Calu3 (cell line): ENCODE measurements at places on chromosomes 2 and 18. TPM values are rescaled to one million over a fixed set of nuclear protein-coding genes. Genes with fewer than 3 reads are reported as not detected.

GRCh38 chr2:824954-825353 lies 125.7 kb upstream of the SNTG2 start:
- no peaks in the 10 kb centered on the region for H3K4me1 ChIP-seq
- no peak overlapping the region for H3K27ac ChIP-seq
- H3K36me3 ChIP-seq = no peaks in the 10 kb centered on the region

The COL4A4 gene
- total RNA-seq = 17.2 and 19.4 TPM in 2 replicates

DNA sequence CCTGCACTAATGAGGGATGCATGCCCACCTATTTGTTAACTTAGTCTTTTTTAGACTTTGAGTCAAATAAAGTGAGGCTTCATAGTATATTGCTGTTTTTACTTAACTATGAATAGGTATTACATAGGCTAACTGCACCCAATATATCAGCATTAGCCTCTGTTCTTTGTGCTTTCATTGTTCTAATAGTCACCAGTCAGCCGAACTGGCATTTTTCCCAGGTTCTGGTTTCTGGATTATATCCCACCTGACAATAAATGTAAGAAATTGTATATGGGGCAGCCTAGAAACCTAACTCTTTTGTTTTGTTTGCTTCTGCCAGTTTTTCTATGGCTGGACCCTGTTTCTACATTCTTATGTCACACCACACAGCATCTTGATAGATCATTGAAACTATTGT lies 1672.4 kb upstream of the LRRTM1 start:
- no peak overlapping the region for H3K27ac ChIP-seq
- no peak overlapping the region for H3K4me3 ChIP-seq
- no peaks in the 10 kb centered on the region for H3K36me3 ChIP-seq
- no peaks in the 10 kb centered on the region for H3K4me1 ChIP-seq
- H3K27me3 ChIP-seq = no peaks in the 10 kb centered on the region

DNA sequence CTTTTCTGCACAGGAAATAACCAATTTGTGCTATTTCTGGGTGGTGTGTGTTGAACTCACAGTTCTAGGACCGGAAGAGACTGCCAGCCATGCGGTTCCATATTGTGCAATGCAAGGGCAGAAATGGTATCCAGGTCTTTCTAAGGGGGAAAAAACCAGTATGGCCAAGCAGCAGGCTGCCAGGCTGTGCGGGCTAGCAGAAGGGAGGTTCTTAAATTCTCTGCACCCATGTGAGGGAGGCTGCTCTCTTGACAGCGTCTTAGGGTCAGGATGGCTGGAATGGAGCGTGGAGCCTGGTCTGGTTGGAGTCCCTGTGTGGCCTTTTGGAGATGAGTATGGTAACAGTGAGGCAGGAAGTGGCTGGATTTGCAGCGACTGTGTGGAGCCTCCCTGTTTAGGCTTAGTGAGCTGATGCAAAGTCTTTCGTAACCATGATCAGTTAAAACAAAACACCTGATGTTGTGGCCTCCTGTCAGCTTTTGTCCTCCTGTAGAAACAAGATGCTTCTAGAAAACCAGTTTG lies 52.6 kb downstream of the NCK2 start:
- H3K36me3 ChIP-seq = peaks cover 5% of the 10 kb centered on the region
- no peak overlapping the region for H3K4me3 ChIP-seq
- no peaks in the 10 kb centered on the region for H3K27me3 ChIP-seq
- peaks cover 30% of the 10 kb centered on the region for H3K4me1 ChIP-seq

- peaks cover 11% of the 10 kb centered on the region for H3K4me1 ChIP-seq
- no peak overlapping the region for H3K4me3 ChIP-seq
- H3K27me3 ChIP-seq = no peaks in the 10 kb centered on the region
- no peak for DNase-seq
- H3K36me3 ChIP-seq = no peaks in the 10 kb centered on the region
- H3K27ac ChIP-seq = no peak overlapping the region
Measured at GRCh38 chr18:35050705-35051195, 9.5 kb downstream of the MAPRE2 start.

DNA sequence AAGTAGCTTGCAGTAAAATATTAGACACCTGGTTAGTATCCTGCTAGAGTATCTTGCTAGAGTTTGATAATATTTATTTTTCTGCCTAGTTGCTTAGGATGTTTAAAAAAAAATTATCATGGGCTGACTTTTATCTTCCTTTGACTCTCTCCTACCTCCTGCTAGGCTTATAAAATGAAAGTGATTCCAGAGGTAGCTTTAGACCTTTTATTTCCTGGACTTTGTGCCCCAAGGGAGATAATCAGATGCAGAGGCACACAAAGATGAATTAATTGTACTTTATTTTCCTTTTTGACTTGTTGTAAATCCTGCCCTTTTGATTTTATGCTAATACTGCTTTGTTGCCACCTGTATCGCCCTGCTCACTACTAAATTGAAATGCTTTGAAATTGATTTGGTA lies 130.7 kb downstream of the WDSUB1 start:
- H3K27me3 ChIP-seq = no peaks in the 10 kb centered on the region
- H3K4me1 ChIP-seq = peaks cover 13% of the 10 kb centered on the region
- H3K4me3 ChIP-seq = peak overlapping the region; percentile 2

- no peaks in the 10 kb centered on the region for H3K4me1 ChIP-seq
- DNase-seq = no peak
- H3K27ac ChIP-seq = no peak overlapping the region
- H3K36me3 ChIP-seq = no peaks in the 10 kb centered on the region
- H3K4me3 ChIP-seq = no peak overlapping the region
- H3K27me3 ChIP-seq = no peaks in the 10 kb centered on the region
Measured at GRCh38 chr2:3962719-3963118, 259.3 kb downstream of the DCDC2C start.

DNA sequence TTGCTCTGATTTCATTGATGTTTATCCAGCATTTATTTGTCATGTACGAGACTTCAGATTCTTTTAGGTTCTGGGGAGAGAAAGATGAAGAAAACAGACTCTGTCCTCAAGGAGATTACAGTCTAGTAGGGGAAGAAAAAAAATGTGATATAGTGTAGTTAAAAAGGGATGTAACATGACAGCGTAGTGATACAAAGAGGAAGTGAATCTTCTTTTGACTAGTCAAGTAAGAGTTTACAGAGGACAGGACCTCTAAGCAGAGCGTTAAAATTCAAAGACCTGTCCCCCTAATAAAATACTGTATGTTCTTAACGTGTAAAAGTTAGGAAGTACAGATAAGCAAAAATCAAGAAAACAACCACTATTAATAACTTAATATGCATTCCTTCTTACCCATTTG lies 47.7 kb downstream of the NCOA1 start:
- H3K27ac ChIP-seq = no peak overlapping the region
- peaks cover 13% of the 10 kb centered on the region for H3K27me3 ChIP-seq
- H3K4me3 ChIP-seq = no peak overlapping the region
- no peaks in the 10 kb centered on the region for H3K36me3 ChIP-seq
- DNase-seq = no peak

- no peak overlapping the region for H3K4me3 ChIP-seq
- no peak for DNase-seq
- no peaks in the 10 kb centered on the region for H3K36me3 ChIP-seq
- H3K27me3 ChIP-seq = peaks cover 46% of the 10 kb centered on the region
- H3K4me1 ChIP-seq = no peaks in the 10 kb centered on the region
Measured at GRCh38 chr2:235116885-235117492, 165.2 kb downstream of the SH3BP4 start.

- DNase-seq = peak; percentile 36
- no peak overlapping the region for H3K4me3 ChIP-seq
- H3K27ac ChIP-seq = no peak overlapping the region
Measured at GRCh38 chr2:241659150-241659739, 21.8 kb downstream of the ATG4B start.

- no peak overlapping the region for H3K4me3 ChIP-seq
- peaks cover 22% of the 10 kb centered on the region for H3K36me3 ChIP-seq
- no peak for DNase-seq
- peaks cover 17% of the 10 kb centered on the region for H3K4me1 ChIP-seq
- H3K27ac ChIP-seq = no peak overlapping the region
Measured at GRCh38 chr2:239160226-239161143, 240.3 kb downstream of the HDAC4 start.

The KCNS3 gene
- total RNA-seq = 3.5 and 5.0 TPM in 2 replicates

GRCh38 chr2:64913357-64913869 lies 75.8 kb upstream of the SLC1A4 start:
- no peak overlapping the region for H3K4me3 ChIP-seq
- DNase-seq = peak; percentile 77
- no peak overlapping the region for H3K27ac ChIP-seq
- H3K36me3 ChIP-seq = peaks cover 8% of the 10 kb centered on the region

DNA sequence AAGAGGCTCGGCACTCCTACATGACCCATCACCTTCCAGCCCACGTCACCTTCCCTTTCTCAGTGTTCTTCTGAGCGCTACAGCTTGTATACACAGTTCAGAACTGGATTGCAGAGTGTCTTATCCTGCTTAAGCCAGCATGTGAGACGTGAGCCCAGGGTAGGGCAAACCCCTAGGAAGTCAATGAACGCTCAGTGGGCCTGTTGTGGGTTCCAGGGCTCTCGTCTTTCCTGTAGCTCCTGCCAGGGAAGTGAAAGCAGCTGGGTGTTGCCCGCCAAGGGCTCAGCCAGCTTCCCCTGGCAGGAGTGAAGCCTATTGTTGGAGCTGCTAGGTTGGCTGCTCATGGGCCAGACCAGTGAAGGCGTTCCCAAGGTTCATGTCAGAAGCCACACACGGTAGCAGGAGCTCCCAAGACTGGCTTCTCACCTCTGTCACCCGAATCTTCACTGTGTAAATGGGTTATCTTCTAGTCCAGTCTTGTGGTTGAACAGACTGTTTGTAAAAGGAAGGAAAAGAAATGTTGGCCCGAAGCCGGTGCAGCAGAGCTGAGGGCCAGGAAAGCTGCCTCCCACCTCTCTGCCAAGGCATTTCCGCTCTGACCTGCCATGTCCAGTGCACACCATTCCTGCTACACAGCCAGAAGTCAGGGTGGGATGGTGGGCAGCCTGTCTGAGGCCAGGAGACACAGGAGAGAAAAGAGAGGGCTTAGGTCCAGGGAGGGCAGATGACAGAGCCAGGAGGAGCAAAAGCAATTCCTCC lies 69.6 kb upstream of the RMDN2 start:
- peaks cover 10% of the 10 kb centered on the region for H3K4me1 ChIP-seq
- no peak overlapping the region for H3K27ac ChIP-seq
- no peak overlapping the region for H3K4me3 ChIP-seq
- DNase-seq = no peak

- peaks cover 56% of the 10 kb centered on the region for H3K4me1 ChIP-seq
- H3K4me3 ChIP-seq = no peak overlapping the region
- H3K27ac ChIP-seq = no peak overlapping the region
Measured at GRCh38 chr2:224528171-224528570, 57.0 kb downstream of the CUL3 start.

The SPP2 gene
- not detected in 2 replicates for total RNA-seq

The SLC4A3 gene
- 14.9 and 20.2 TPM in 2 replicates for total RNA-seq

DNA sequence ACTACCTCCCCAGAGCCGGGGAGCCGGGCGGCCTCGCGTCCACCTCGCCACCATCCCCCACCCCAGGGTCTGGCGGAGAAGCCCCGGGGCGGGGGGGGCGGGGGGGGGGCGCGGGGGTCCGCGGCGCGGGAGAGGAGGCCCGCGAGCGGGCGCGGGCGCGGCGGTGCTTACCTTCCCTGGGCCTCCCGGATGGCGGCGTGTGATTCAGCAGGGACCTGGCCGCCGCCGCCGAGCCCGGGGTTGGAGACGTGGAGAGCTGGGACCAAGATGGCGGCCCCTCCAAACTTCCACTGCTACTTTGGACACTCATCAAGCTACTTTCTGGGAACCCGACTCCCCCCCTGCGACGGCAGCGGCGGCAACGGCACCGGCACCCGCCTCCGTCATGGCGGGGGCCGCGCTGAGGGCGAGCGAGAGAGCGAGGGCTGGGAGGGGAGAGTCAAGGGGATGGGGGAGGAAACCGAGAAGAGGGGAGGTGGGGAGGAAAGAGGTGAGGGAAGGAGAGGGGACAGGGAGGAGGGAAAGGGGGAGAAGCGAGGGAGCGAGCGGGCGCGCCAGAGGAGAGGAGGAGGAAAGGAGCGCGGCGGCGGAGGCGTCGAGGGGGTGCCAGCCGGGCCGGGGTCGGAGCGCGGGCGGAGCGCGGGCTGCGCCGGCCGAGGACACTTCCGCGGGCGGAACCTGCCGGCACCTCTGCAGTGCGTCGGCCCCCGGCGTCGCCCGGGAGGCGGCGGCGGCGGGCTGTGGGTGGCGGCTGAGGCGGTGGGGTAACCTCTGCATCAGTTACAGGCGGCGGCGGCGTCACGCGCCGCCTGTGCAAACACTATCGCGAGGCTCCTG lies at the start of gene TLK1:
TSS of gene TLK1 (minus strand) at position 775 of the 837 bp plus-strand sequence. CDS start at position 310, 465 bp downstream.
- H3K4me3 ChIP-seq = peak within 1 kb of the TSS; percentile 74
- peak within 1 kb of the TSS; percentile 90 for H3K27ac ChIP-seq
- H3K27me3 ChIP-seq = no peaks in the 10 kb centered on the region
- peaks cover 37% of the 10 kb centered on the region for H3K36me3 ChIP-seq
- peak; percentile 73 for DNase-seq

The GALNT14 gene
- 50.3 and 61.9 TPM in 2 replicates for total RNA-seq

The CD8B2 gene
- not detected in 2 replicates for total RNA-seq

DNA sequence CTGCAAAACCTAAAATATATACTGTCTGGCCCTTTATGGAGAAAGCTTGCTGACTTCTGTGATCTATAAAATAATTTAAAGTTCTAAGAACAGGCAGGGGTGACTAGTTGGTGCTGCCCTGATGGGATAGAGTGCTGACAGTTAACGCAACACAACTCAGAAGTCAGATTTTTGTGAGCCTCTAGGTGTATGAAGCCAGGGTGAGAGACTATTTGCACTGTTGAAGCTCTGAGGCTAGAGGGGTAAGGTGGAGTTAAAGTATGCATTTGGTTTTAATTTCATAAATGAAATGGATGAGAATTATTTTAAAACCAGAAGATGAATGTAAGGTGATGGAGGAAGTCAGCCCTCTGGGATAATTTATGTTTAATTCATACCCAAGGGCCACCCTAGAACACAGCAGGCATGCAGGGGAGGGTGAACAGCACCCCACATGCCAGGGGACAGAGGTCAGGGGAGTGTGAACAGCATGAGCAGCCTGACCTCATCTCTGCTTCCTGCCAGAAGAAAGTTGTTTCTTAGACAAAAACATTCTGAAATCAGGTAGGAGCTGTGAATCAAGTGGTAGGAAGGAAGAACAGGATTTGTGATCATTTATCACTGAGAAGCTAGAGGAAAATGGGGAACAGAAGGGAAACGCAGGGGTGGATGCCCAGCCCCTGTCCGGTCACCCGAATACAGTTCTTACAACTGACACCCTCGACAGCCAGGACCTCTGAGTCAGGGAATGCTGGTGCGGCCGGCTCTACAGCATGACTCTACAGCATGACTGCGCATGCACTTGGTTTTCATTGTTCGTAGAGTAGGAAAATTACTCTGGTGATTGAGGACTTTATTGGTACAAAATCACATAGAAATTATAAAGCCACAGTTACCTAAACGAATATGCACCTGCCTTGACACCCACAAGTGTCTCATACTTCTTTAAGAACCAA lies 93.1 kb downstream of the MBP start:
- H3K4me3 ChIP-seq = no peak overlapping the region
- H3K4me1 ChIP-seq = peaks cover 20% of the 10 kb centered on the region
- H3K27me3 ChIP-seq = no peaks in the 10 kb centered on the region
- no peak overlapping the region for H3K27ac ChIP-seq

The DLX2 gene
- total RNA-seq = not detected in 2 replicates

GRCh38 chr2:40431600-40431955 lies 20.3 kb downstream of the SLC8A1 start:
- H3K27ac ChIP-seq = no peak overlapping the region
- no peak for DNase-seq
- H3K4me1 ChIP-seq = peaks cover 14% of the 10 kb centered on the region
- H3K4me3 ChIP-seq = no peak overlapping the region
- H3K27me3 ChIP-seq = no peaks in the 10 kb centered on the region
- H3K36me3 ChIP-seq = no peaks in the 10 kb centered on the region
